Transverse colon (tissue), 4 donors: ENCODE measurements at places on chromosomes 16 and 17. TPM values are rescaled to one million over a fixed set of nuclear protein-coding genes. Genes with fewer than 3 reads are reported as not detected.

The PYDC1 gene
- not detected for total RNA-seq

The TPSD1 gene
- total RNA-seq, result 4.6 TPM

The C16orf95 gene
- not detected for total RNA-seq

The ATP2A1 gene
- total RNA-seq, result 1.4 TPM

The CLEC16A gene
- total RNA-seq, result 147 TPM

The BRIP1 gene
- 0.80 TPM for total RNA-seq

The KRT33A gene
- not detected for total RNA-seq

The TMEM235 gene
- total RNA-seq, result not detected

- no peaks in the 10 kb centered on the region for H3K36me3 ChIP-seq
- H3K4me3 ChIP-seq, result no peak overlapping the region
- H3K27ac ChIP-seq, result no peak overlapping the region
- no peaks in the 10 kb centered on the region for H3K4me1 ChIP-seq
Observed at GRCh38 chr17:78653382-78653781, 76.2 kb upstream of the DNAH17 start.

DNA sequence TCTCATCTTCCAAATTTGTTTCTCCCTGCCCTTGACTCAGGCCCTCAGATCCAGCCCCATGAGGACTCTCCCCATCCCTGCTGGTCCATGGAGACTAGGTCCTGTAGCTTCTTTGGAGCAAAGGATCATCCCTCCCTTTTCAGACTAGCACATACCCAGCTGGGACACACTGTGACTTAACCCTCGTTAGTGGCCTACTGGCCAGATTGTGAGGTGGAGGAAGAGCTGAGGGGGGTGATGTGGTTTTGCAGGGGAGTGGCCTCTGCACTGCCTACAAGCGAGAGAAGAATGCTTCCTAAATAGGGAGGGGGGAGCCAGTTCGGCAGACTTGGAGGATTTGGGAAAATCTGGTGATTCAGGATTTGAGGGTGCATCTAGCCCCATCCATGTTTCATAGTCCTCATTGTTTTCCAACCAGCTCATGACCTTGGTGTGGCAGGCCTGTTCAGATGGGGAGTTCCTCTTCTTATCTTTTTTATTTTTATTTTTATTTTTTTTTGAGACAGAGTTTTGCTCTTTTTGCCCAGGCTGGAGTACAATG, 47.8 kb upstream of the SLC47A1 start:
- no peak overlapping the region for H3K27ac ChIP-seq
- no peaks in the 10 kb centered on the region for H3K27me3 ChIP-seq
- no peaks in the 10 kb centered on the region for H3K4me1 ChIP-seq
- no peaks in the 10 kb centered on the region for H3K36me3 ChIP-seq
- DNase-seq, result no peak
- no peak overlapping the region for H3K4me3 ChIP-seq

DNA sequence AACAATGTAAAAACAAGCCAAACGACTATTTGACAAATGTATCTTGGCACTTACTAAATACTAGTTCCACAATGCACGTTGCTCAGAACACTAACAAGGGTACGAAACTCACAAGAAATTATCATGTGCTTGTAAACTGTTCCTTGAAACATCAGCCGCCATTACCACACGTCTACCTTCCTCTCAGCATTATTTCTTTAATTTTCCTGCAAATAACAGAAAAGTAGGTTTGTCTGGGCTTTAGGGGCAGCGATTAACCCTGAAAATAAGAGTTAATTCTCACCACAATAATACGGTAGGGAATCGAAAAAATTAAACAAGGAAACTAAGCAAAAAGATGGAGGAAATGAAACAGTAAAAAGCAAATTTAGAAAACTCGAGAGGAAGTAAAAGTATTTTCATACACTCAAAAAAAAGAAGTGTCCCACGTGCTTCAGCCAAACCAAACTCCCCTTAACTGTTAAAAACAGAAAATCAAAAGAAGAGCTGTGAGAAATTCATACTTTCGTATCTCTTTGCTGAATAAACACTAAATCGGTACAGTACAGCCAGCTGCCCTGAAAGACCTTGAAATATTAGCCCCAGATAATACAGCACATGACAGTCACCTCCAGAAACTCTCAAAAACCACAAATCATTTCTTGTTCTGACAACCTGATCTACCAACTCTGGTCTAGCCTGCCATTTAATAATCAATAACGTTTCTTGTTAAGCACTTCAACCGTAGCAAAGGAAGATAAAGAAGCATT, 1.2 kb downstream of the ARHGAP17 start:
- H3K27me3 ChIP-seq, result no peaks in the 10 kb centered on the region
- peak overlapping the region; percentile 97 for H3K27ac ChIP-seq
- DNase-seq, result no peak
- peak overlapping the region; percentile 85 for H3K4me3 ChIP-seq

GRCh38 chr17:75633486-75634375, 497 bp downstream of the SMIM5 start:
- peak overlapping the region; percentile 72 for H3K27ac ChIP-seq
- peaks cover 39% of the 10 kb centered on the region for H3K4me1 ChIP-seq
- peak; percentile 92 for DNase-seq
- no peak overlapping the region for H3K4me3 ChIP-seq
- no peaks in the 10 kb centered on the region for H3K36me3 ChIP-seq
- no peaks in the 10 kb centered on the region for H3K27me3 ChIP-seq

DNA sequence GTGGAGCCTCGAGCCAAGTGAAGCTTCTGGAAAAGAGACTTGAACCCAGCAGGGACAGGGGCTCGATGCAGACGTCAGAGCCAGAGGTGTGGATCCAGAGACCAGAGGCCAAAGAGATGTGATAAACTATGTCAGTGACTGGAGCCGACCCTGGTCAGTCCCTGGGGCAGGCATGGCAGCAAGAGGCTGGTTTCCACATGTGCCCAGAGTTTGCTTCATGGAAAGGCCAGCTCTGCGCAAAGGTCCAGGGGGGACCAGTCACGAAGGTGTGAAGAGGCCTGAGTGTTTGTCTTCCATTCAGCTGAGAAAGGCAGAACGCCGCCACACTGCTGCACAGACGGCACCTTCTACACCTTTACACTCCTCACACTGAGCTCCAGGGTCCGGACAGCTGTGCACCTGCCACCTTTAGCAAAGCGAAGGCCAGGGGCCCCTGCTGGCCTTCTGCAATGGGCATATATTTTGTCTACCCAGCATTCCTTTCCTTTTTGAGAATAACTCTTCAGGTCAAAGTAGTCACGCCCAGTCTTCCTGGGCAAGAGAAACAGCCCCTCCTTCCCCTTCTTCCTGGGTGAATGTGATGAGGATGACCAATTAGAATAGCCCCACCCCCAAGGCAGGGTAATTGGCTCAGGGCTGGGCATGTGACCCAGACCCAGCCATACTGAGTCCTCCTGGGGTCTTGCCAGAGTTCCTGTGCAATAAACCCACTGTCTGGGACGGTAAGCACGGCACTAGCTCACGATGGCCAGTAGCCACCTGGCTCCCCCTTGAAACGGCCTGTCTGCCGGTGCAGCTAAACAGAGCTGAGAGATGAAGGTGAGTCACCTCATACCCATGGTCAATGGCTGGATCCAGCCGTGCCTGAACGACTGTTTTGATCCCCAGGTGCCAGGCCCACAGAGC, 2.3 kb upstream of the RPH3AL start:
- no peaks in the 10 kb centered on the region for H3K27me3 ChIP-seq
- no peak overlapping the region for H3K27ac ChIP-seq
- no peak for DNase-seq
- H3K36me3 ChIP-seq, result no peaks in the 10 kb centered on the region

DNA sequence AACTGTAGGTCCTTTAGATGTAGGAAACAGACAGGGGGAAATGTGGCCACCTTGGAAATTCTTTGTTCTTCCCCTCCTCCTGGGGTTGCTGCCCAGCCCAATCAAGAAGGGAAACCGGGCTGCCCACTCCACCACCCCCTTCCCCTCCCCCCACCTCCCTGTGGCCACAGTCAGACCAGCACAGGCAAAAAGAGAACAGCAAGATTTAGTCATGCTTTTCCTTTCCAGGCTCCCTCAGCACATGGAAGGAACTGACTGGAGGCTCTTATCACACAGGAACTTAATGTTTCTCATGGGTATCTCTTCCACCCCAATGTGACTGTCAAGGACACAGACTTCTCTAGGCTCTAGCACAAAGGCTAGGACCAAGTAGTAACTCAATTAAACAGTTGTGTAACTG, 3.0 kb upstream of the CCL1 start:
- H3K4me1 ChIP-seq, result no peaks in the 10 kb centered on the region
- no peaks in the 10 kb centered on the region for H3K27me3 ChIP-seq
- no peaks in the 10 kb centered on the region for H3K36me3 ChIP-seq
- no peak overlapping the region for H3K4me3 ChIP-seq
- H3K27ac ChIP-seq, result no peak overlapping the region

DNA sequence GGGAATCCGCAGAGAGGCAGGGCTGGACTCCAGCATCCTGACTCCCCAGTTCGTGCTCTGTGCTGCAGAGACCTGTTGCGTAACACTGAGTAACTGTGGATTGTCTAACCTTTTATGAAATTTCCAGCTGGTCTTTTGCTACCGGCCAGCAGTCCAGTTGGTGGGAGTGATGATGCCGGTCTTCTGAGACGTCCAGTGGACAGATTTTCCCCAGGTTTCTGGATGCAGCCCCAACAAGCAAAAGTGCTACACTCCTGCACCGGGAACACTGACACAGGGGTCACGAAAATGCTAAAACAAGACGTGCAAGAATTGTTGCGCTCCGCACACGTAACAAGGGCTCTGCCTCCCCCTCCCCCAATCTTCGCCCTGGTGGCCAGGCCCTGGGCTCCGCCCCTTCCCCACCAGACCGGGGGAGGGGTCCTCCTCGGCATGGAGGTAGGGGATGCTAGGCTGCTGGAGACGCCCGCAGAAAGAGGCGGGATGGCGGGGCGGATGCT, 701 bp upstream of the MRC2 start:
- peak overlapping the region; percentile 41 for H3K4me3 ChIP-seq
- DNase-seq, result no peak
- H3K36me3 ChIP-seq, result no peaks in the 10 kb centered on the region
- H3K27me3 ChIP-seq, result peaks cover 38% of the 10 kb centered on the region
